ENCODE measurements at places on chromosomes 2 and 18.

GRCh38 chr2:188122985-188123384 lies 168.7 kb upstream of the GULP1 start:
- no peak for DNase-seq

DNA sequence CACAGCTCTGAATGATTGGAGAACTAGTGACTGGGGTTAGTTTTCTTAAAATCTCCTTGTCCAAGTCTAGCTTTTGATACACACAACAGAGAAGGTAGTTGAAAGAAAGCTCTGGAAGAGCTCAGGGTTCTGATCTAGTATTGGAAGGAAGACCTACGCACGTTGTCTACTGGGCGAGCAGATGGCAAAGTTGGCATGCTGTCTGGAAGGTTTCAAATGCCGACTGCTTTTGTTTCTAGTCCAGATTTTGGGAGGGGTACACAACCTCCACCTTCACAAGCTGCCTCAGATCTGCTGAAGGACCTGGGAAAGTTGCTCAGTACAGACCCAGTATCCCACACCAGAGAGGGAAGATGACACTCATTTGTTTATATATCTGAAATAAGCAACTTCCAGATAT lies 507.3 kb downstream of the RNF144A start:
- DNase-seq = no peak

- no peak for DNase-seq
Measured at GRCh38 chr18:62999392-62999791, 284.1 kb downstream of the PHLPP1 start.

- no peak for DNase-seq
Measured at GRCh38 chr2:190535586-190535985, 1.1 kb upstream of the NEMP2 start.

- no peak for DNase-seq
Measured at GRCh38 chr2:101160454-101160853, 9.3 kb upstream of the TBC1D8 start.

Measured in NCI-H1048 (cell line).